ENCODE measurements at places on chromosomes 1 and 21.

- DNase-seq, result no peak
These were observed 14.3 kb upstream of the LRRC3 start for GRCh38 chr21:44441041-44441400.

GRCh38 chr1:180930687-180931086 is 18.0 kb downstream of the KIAA1614 start:
- DNase-seq, result no peak

DNA sequence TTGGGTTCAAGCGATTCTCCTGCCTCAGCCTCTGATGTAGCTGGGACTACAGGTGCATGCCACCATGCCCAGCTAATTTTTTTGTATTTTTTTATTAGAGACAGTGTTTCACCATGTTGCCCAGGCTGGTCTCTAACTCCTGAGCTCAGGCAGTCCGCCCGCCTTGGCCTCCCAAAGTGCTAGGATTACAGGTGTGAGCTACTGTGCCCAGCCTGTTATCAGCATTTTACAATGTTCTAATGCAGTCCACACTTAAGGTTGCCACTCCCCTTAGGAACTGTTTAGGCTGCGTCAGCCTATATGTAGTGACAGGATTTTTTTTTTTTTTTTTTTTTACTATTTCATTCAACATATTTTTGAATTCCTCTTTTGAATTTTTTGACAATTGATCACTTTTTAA is 30.2 kb downstream of the AGPAT3 start:
- no peak for DNase-seq

GRCh38 chr21:35854281-35854680 is 206.0 kb downstream of the SETD4 start:
- no peak for DNase-seq

- no peak for DNase-seq
These were observed 494.6 kb upstream of the RUNX1 start for GRCh38 chr21:35543746-35544145.

DNA sequence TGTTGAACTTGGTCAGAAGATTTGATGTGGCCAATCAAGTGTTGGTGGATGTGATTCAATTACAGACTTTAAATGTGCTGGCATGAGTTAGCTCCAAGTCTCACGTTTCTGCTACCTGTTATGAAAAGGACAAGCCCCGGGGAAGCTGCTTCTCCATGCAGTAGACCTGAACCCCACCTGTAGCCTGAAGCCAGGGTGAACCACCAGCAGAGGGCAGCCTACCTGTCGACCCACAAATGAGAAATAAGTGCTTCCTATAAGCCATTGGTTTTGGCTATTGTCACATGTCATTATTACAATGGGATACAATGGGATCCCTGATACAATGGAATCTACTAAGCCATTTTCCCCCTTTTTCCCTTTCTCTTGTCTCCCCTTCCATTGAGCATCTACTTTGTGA is 230.2 kb downstream of the PRDM2 start:
- DNase-seq, result no peak

DNA sequence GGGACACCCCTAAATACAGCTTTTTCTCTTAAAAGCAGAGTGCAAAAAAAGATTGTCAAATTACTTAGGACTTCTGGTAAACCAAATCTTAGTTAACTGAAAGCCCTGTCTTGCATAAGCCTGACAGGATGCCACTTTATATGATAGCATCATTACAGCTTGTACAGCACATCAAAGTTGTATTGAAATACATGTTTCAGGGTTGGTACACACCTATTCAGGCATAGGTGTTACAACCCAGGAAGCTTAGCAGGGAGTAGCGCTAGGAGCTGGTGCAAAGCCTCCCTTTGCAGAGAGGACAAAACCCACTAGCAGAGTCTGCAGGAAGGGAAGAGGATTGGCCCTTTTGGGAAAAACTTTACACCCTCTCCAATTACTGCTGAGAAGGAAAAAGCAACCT is 258.9 kb upstream of the SGIP1 start:
- no peak for DNase-seq

Measured in NCI-H1417 treated with DMSO at 0.1 percent for 48 hours (cell line).